ENCODE measurements at places on chromosomes 1 and 21.
A peak's percentile ranks its signal among the peaks of the same experiment; 100 is the strongest.

DNA sequence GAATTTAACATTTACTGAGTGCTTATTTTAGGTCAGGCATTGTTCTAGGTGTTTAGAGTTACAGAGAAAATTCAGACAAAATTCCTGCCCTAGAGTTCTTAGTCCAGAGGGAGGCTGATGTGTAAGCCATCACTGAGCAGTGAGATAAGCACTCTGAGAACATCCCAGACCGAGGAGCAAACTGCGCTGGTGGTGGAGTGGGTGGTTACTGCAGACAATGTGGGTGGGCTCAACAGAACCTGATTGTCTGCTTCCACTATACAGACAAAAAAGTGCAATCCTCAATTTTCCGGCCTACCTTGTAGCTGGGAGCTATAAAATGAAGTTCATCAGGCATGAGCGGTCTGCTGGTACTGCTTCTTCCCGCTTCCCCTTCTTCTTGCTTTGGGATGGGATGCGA lies 23.5 kb downstream of the PROK1 start:
- no peak for DNase-seq

DNA sequence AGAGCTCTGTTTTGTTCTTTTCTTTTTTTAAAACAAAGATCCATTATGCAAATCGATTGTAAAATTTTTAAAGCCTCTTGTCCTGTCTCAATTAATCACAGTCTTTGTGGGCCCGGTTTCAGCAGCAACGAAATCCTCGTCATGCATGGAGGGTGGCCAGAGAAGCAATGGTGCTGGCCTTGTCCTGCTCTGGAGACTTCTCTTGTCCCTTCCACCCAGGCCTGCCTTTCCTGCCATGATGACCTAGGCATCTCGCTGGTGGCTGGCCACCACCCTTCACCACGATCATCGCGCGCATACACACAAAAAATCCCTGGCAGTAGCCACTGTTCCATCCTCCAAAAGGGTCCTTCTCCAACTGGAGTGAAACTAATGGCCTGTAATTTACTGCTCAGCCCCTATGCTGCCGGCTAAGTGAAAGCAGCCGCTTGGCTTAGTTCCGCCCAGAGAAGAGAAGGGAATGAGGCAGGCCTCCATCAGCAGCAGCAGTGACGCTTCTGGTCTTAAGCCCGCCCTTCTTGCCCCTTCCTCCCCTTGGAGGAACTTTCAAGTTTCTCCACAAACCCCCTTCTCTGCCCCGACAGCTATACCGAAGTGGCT lies 309.5 kb downstream of the NPHP4 start:
- no peak for DNase-seq

GRCh38 chr1:45979778-45980176 lies 152.7 kb downstream of the PIK3R3 start:
- DNase-seq, result no peak

DNA sequence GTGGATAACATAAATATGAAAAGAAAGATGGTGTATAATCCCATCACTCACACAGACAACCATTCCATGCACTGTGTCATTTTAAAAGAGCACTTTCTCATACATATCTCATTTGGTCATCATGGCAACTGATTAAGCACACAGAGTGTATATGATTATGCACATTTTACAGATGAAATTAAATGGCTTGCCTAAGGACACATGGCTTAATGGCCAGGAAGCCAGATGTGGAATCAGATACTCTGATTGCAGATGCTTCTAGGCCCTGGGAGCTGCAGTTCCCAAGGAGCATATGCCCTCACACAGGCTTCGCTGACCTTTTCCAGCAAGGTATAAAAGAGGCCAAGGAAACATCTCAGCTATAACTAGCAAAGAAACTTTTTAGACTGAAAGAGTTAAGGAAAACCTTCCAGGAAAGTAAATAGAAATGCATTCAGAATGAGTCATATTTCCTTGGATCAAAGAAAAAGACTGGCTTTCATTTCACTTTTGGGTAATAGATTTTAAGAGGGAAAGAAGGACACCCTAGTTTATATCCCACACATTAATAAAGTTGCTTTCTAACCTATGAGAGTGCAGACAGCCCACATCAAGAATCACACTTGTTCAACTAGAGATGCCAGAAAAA lies 19.6 kb upstream of the FAM89A start:
- DNase-seq, result no peak

GRCh38 chr1:12135612-12136011 lies 31.2 kb upstream of the TNFRSF1B start:
- no peak for DNase-seq

DNA sequence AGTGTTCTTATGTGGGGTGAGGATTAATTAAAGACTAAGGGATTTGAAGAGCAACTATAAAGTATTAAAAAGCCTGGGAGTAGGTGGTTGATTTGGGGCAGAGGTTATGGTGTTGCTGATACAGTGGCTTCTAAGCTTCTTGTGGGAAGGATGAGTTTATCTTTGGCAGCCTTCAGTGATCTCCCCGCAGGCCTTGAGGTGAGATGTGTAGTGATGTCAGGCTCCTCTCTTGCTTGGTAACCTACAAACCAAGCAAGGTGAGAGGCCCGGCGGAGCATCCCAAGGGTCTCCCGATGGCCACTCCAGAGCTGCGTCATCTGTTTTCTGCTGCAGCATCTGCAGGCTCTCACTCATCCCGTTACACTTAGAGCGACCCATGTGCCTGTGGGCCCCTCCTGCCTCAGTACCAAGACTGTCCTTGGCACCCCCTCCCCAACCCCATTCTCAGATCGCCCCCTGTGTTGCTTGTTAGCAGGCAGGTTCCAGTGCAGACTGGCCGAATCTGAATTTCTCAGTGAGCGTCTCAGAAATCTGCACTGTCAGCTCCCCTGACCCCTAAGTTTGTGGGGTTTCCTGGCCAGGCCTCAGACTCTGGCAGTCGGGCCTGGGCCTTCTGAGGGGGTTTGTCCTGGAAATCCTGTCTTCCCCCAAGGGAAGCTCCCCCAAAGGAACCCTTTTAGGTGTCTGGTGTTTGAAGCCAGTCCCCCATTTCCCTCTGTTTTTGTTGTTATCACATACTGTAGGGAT lies 77.9 kb downstream of the GALNT2 start:
- DNase-seq, result no peak

DNA sequence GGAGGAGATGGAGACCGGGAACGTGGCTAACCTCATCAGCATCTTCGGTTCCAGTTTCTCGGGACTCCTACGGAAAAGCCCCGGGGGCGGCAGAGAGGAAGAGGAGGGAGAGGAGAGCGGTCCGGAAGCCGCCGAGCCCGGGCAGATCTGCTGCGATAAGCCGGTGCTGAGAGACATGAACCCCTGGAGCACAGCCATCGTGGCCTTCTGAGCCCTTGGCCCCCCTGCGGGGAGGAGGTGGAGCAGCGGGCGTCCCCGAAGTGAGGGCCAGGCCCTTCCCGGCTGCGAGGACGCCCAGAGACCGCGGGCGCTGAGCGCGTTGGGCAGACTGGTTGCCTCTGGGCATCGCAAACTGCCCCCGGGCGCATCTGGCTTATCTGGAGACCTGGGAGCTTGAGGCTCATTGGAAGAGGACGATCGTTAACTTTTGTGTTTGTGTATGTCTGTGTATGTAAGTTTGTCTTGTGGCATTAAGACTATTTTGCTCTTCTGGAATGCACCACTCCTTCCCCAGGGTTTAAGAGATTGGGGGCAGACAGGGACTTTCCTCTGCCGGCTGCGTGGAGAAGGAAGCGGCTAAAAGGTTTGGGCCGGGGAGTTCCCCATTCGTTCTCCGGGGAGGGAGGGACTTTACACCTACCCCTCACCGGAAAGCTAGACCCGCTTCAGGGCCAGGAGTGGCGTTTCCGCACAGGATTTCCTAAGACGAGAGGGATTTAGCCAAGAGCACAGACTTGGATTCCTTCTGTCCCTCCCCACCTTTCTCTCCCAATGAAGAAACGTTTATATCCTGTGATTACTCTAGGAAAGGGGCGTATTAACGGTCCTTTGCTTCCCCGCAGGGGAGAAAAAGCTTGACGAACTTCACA lies 1.4 kb downstream of the IER5 start:
- no peak for DNase-seq

- no peak for DNase-seq
Measured at GRCh38 chr1:159261721-159262494, 40.2 kb upstream of the FCER1A start.

DNA sequence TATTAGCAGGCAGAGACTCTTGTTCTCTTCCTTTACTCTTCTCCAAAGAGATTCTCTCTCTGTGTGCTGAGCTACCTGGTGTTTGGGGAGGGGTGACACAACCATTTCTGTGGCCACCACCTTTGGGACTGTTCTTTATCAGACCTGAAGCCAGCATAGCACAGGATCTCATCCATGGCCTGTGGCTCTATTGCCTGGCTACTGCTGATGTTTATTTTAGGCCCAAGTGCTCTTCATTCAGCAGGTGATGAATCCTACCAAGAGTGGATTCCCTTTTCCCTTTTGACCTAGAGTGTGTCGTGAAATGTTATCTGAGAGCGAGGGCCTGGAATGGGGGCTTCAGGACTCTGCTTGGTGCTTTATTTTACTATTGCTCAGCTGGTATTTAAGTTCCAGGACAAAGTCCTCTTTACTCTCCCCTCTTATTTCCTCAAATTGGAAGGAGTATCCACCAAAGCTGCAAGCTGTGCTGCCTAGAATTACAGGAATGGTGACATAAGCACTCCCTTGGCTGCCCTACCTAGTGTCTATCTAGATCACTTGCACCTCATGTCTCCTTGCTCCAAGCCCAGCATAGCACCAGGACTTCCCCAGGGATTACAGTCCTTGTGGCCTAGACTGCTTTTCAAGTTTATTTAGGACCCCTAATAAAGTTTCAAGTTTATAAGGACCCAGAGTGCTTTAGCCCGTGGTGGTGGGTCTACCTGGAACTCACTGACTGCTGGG lies 94.7 kb upstream of the GPR52 start:
- DNase-seq, result no peak

GRCh38 chr1:99198393-99198792 lies 65.9 kb upstream of the PLPPR4 start:
- DNase-seq, result no peak

GRCh38 chr1:223707256-223708000 lies 4.9 kb upstream of the CAPN2 start:
- peak; percentile 93 for DNase-seq

DNA sequence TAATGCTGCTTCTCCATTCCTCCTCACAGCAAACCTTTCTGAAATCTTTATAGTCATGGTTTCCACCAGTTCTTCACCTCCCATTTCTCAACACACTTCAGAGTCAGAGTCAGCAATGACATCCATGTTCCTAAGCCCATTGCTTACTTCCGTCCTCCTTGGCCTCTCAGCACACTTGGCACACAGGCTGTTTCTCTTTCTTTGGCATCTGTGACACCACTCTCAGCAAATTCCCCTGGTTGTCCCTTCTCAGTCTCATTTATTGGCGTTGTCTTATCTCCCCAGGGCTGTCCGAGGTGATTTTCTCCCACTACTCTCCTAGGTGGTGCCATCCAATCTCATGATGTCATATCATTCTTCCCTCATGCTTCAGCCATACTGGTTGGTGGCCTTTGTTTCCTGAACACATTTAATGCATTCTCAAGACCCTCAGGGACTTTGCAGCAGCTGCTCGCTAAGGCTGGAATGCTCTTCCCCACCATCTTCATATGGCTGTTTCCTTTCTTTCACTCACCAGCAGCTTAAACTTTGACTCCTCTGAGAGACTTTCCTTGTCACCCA lies 3.3 kb upstream of the LGALS8 start:
- no peak for DNase-seq

- DNase-seq, result no peak
Measured at GRCh38 chr1:30681782-30682181, 41.6 kb downstream of the MATN1 start.

GRCh38 chr1:196774603-196775002 lies at the start of gene CFHR3:
Gene CFHR3 (plus strand): TSS chr1:196774840. CDS start chr1:196774887, 47 bp downstream.
- no peak for DNase-seq

- DNase-seq, result no peak
Measured at GRCh38 chr1:74935446-74935845, 198.7 kb upstream of the LHX8 start.

DNA sequence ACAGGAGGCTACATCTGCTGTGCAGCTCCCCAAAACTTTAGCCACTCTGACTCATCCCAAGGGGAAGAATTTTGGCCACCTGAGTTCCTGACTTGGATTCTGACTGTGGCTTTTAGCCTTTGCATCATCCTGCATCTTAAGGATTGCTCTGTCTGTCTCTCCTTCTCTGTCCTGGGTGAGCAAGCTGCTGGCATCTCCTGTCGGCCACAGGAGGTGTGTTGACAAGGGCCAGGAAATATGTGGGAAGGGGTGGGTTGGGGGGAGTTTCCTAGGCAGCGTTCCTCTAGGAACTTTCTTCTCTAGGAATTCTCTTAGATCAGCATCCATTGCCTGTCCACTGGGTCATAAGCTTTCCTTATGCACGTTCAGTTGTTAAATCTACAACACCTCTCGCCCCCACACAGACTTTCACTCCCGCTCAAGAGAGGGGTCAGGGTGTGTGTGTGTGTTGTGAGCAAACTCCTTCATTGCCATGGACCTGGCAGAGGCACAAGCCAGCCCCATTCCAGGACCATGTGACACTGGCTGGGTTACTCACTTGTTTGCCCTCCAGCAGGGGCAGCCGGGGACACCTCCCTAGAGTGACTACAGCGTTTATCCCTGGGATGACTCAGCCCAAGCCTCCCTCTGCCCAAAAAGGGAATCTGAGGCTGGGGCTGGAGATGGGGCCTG lies 145.0 kb upstream of the DUSP10 start:
- DNase-seq, result peak; percentile 86

- DNase-seq, result no peak
Measured at GRCh38 chr1:210236840-210237409, 4.3 kb downstream of the SERTAD4 start.

DNA sequence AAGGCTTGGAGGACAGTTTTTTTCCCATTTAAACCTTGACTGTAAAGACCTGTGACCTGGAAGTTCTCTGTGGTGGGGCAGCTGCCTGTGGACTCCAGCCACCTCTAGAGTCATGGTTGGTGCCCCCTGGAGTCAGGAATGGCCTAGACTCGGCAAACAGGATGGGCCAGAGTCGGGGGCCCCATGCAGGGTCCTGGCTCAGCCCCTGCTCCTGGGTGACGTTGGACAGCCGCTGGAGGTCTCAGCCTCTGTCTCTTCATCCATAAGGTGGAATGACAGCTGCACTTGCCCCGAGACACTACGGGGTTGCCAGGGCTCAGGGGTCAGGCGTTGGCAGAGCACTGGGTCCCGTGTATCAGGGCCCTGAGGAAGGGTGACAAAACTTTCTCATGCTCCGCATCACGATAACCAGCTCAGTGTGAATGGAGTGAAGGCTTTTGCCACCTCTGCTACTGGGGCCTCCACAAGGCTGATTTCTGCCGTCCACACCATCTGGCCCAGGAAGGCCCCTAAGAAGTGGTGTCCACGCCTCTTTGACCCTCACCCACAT lies 58.5 kb upstream of the TTC34 start:
- DNase-seq, result no peak

DNA sequence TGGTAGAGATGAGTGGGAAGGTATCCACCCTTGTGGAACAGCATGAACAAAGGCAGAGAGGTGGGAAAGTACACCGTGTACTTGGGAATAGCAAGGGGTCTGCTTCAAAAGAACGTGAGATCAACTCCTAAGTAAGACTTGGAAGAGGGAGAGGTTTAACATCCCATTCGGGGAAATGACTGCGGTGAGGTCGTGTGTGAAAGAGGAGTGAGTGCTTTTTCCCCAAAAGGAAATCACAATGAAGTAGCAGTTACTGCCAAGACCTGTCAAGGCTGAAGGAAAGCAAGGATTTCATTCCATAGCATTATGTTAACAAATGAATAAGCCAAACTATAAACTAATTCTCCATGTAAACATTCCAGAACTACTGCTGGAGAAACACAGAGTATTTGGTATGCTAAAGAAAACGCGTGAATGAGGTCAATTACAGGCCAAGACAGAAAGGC lies 20.0 kb upstream of the SYDE2 start:
- peak; percentile 45 for DNase-seq

Measured in amniotic stem cell (primary cell).